ENCODE measurements at places on chromosomes 16 and 17.

GRCh38 chr16:11619327-11619851, 32.7 kb upstream of the LITAF start:
- DNase-seq: no peak

DNA sequence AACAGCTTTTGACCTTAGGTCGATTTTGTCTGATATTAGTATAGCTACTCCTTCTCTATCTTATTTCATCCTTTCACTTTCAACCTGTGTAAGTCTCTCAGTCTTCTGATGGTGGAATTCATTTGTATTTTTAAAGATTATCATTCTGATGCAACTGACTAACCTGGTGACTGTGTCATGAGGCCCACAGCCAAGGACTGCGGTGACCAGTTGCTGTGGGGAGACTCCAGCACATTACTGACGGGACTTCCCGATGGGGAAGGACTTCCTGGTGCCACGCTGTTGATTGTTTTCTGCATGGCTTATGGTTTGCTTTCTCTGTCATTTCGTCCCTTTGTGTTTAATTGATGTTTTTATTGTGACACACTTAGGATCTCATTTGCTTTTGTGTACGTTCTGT, 34.2 kb downstream of the RMI2 start:
- no peak for DNase-seq

- no peak for DNase-seq
Measured at GRCh38 chr16:89378947-89379771, 111.2 kb downstream of the ANKRD11 start.

- no peak for DNase-seq
Measured at GRCh38 chr16:11670171-11671131, 2.2 kb downstream of the SNN start.

DNA sequence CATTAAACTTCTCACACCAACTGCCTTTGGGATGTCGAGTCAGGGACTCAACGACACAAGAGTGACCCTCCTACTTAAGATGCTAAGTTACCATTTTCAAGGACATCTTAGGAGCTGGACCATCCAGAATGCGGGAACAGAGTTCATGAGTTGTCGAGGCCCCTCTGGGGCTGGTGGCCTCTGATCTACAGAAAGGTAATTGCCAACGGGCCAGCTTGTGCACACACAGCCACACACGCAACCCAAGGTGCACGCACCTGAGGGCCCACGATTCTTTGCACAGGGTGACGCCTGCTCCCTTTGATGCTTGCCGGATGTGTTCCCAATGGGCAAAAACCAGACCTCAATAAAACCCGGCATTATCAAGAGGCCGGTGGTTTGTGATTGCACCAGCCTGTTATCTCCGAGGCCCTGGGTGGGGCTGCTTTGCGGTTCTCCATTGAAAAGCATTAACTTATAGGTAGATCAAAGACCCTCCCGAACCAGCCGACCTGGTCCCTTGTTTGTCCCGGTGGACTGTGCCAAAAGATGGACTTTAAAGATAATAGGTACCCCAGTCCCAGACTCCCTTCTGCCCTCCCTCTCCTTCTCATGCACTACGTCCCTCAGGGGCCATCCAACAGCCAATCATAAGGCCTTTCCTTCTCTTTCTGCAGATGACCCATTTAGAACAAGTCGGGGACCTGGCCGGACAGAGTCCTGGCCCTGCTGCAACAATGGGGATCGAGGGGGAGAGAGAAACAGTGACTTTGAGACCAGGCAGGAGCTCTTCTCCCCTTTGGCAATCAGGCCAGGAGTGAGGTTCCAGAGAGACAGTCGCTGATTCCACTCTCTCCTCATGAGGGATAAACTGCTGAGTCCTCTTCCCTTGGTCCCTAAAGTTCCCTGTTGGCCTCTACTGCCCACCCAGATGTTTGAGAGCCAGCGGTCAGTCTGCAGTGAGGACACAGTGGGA, 292.5 kb downstream of the SOX9 start:
- DNase-seq: no peak

DNA sequence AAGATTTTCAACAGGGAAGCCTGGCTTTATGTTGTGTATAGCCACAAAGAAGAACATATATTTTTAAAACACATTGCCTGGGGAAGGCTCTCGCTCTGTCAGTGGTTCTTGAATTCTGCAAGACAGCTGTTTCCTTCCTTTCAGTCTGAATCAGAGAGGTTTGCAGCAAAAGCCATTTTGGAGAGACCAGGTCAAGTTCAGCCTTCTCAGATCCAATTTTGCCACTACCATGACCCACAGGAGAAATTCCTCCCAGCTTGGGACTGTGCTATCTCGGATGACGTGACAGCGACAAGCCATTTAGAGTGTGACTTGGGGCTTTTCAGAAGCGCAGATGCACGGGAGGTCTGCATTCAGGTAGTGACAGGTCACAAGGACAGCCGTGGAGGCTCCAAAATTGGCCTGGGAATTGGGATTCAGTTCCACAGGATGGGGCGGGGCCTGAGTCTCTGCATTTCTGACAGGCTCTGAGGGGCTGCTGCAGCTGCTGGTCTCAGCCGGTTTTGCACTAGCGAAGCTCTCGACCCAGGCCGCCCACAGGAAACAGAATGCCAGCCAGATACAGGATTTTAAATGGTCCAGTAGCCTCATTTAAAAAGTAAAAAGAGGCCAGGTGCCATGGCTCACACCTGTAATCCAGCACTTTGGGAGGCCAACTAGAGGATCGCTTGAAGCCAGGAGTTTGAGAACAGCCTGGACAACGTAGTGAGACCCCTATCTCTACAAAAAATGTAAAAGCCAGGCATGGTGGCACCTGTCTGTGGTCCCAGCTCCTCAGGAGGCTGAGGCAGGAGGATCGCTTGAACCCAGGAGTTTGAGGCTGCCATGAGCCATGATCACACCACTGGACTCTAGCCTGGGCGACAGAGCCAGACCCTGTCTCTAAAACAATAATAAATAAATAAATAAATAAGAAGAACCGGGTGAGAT, 196.6 kb upstream of the CIBAR2 start:
- DNase-seq: no peak

DNA sequence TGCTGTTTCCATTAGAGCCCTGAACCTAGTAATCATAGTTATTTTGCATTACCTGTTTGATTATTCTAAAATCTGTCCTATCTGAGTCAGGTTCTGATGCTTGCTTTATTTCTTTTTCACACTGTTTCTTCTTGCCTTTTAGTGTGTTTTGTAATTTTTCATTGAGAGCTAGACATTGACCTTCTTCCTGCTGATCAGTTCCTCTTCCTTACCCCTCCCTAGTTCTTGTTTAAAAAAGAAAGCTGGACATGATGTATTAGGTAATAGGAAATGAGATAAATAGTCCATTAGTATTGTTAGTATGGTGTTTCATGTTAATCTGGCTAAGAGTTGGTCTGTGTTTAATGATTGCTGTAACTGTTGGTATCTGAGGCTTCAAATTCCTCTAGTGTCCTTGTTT, 13.4 kb downstream of the WWP2 start:
- no peak for DNase-seq

- DNase-seq: no peak
Measured at GRCh38 chr16:19389246-19389645, 28.4 kb upstream of the TMC5 start.

- no peak for DNase-seq
Measured at GRCh38 chr16:83196796-83197195, 570.0 kb downstream of the CDH13 start.

DNA sequence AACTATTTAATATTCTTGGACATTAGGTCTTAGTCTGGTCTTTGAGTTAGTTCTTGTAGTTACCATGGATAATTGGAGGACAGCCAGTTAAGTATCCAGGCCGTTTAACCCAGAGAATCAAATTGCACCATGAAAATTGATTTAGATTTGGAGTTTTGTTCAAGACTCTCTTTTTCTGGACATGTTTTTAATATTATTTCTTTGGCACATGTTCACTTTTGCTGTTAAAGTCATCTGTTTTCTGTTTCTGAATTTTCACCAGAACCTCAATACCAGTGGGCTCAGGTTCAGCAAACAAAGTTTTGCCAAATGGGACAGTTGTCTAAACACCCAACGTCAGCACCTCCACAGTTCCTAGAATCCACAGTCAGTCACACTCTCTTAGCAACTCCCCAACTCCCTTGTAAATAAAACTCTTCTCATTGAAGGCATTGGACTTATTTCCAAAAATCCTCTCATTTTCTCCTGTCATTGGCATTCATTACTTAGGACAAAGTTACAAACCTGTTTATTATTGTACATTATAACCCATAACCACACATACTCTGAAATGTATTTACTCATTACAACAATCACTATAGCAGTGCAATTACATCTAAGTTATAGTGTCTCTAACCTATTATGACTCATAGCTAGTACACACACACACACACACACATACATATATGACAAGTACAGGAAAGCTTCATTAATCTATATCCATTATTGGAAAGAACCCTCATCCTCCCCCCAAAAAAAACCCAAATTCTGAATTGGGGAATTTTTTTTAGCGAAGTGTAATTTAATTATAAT, 33.5 kb upstream of the DNAH9 start:
- no peak for DNase-seq

DNA sequence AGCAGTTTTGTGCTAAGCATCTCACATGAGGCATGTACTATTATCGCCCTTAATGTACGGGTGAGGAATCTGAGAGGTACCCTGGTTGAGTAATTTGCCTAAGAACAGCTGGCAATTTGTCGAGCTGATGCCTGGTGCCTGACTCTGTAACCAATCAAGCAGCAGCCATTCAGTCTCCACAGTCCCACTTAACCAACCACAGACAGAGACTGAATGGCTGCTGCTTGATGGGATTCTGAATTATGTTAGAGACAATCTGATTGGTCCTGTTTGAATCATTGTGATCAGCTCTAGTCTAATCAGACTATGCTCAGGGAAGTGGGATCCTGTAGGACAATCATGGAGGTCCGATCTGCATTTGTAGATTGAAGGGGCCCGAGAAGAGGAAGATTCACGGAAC, 447.0 kb downstream of the SHISA9 start:
- DNase-seq: no peak

GRCh38 chr17:21677911-21678310, 14.4 kb upstream of the KCNJ18 start:
- DNase-seq: no peak
